HEK293T (cell line): ENCODE measurements at places on chromosomes 1 and 21.

- DNase-seq = peak; percentile 56
Observed at GRCh38 chr1:30232288-30232899, 491.0 kb downstream of the MATN1 start.

GRCh38 chr1:27832762-27833161 is 2.2 kb downstream of the PPP1R8 start:
- DNase-seq = no peak

- no peak for DNase-seq
Observed at GRCh38 chr1:59125154-59125553, 171.7 kb upstream of the FGGY start.

- no peak for DNase-seq
Observed at GRCh38 chr1:96545935-96546656, 175.5 kb upstream of the PTBP2 start.

DNA sequence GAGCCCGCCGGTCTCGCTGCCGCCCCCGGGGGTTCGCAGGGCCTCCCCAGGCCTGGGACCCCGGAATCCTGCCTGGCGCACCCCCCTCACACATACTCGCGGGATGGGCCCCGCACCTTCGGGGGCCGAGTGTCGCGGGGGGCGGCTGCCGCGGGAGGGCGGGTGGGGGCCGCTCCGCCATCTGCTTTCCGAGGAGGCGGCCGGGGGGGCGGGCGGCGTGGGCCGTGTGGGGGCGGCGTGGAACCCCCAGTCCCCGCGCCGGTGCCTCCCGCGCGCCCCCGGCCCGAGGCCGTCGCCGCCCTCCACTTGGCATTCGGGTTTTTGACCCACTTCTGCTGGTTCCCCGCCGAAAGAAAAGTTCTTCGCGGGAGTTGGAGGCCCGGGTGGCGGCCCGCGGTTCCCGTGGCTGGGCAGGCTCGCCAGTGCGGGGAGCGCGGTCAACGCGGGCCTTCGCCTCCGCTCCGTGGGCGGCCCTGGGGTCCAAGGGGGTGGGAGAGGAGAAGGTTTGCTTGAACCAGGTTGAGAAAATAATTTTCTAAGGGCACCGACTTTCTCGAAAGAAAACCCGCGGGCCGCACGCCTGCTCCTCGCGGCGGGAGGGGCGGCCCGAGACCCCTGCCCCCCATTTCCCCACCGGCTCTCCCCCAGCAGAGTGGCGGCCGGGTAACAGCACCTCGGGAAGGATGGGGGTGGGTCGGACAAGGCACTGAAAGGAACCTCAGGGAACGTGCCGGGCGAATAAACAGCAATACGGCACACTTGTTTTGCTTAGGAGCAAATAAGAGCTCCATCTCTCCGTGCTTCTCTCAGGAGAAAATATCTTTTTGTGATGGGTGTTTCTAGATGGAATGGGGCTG is 1.6 kb downstream of the PHF13 start:
- no peak for DNase-seq

DNA sequence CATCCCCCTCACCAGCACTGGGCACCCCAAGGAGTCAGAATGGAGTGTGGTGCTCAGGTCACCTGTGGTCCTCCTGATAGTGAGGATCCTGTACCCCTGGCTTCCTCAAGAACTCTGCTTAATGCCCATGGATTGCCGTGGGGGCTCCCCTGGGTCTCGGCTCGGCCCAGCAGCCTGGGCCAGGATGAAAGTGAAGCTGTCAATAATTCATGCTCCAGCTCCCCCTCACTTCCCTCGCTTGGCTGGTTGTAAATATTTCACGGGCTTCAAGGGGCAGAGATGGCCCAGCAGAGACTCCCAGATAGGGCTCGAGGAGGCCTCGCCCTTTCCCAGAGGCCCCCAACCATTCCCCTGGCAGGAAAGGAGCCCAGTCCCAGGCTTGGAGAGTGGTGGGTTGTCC is 42.6 kb upstream of the KCNA10 start:
- DNase-seq = no peak

DNA sequence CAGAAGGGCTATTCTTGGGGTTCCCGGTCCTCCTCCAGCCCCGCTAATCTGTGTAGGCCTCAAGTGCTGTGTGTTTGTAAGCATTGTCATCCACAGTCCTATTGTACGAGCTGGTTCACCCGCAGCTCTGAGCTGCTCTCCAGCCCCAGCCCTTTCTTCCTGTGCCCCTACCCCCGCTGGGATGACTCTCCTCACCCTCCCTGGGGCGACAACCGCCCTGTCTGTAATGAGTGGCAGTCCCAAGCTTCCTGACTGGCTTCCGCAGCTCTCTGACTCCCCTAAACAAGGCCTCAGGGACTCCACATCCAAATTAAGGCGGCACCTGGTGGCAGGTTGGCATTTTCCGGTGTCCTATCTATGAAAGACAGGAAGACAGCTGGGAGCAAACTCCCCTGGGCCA is 45.8 kb downstream of the TFF3 start:
- no peak for DNase-seq

GRCh38 chr21:17921579-17922530 is 102.7 kb upstream of the C21orf91 start:
- DNase-seq = no peak

- DNase-seq = no peak
Observed at GRCh38 chr1:116448785-116449385, 75.8 kb downstream of the ATP1A1 start.

DNA sequence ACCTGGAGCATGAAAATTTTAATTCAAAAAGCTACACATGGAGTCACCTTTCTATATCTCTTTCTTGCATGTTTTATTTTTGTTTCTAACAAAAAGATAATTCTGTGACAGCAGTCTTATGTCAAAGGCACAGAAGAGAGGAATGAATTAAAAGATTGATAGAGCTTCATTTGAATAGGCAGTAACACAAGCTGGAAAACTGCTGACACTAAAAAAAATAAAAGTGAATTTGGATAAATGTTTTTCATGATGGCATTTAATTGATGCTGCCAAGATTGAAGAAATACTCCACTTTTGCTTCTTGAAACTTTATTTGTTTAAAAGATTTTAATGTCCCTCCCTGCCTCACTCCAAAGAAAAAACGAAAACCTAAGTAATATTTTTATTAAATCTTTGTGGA is 887.4 kb downstream of the PLA2G4A start:
- no peak for DNase-seq

DNA sequence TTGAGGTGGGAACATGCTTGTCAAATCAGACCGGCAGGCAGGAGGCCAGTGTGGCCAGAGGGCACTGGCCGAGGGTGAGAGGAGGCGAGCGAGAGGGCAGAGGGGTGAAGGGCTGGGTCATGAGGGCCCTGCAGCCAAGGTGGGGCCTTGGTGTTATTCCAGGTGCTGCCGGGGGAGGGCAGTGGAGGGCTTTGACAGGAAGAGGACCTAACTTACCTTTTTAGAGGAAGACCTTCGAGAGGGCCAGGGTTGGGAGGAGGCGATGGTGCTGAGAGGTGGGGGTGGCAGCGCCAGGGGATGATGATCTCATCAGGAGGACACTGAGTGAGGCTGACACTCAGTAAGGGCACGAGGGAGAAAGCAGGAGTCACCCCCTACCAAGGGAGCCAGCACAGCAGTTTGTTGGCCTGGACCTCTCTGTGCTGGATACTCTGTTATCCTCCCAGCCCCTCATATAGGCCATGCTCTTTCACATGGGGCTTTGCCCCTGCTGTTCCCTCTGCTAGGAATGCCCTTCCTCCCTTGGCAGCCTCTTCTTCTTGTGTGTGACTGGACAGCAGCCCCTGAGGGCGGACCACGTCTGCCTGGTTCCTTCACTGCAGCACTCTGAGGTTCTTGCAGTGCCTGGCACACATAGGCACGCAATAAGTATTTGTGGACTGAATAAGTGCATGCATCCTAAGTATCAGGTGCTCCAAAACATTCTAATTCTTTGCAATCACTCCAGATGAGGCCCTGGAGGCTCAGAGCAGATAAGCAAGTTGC is 7.5 kb upstream of the TTC22 start:
- DNase-seq = peak; percentile 61

- DNase-seq = no peak
Observed at GRCh38 chr1:244183037-244183436, 132.0 kb downstream of the ZBTB18 start.

DNA sequence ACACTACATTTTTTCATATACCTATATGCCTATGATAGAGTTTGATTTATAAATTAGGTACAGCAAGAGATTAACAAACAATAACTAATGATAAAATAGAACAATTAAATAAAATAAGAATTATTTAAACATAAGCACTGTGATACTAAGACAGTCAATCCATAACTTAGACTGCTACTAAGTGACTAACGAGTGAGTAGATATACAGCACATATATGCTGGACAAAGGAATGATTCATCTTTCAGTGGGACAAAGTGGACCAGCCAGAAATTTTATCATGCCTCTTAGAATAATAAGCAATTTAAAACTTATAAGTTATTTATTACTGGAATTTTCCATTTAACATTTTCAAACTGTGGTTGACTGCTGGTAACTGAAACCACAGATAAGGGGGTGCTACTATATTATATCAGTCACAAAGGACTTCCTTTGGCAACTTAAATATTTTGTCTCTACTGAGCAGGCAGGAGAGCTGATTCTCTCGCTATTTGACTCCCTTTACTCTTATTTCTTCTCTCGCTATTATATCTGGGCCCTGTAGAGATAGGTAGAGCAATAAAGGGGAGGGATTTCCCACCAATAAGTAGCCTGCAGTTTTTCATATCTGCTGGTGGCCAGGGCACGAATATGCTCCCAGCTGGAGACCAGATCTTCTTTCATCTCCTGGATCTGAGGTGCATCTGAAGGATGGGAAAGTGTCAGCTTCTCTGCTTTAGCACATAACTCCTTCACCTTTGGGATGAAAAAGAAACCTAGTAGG is 10.8 kb downstream of the SPTA1 start:
- no peak for DNase-seq

- DNase-seq = no peak
Observed at GRCh38 chr1:223147873-223148272, 4.8 kb upstream of the TLR5 start.

GRCh38 chr1:162736184-162736583 is 54.3 kb upstream of the HSD17B7 start:
- no peak for DNase-seq

DNA sequence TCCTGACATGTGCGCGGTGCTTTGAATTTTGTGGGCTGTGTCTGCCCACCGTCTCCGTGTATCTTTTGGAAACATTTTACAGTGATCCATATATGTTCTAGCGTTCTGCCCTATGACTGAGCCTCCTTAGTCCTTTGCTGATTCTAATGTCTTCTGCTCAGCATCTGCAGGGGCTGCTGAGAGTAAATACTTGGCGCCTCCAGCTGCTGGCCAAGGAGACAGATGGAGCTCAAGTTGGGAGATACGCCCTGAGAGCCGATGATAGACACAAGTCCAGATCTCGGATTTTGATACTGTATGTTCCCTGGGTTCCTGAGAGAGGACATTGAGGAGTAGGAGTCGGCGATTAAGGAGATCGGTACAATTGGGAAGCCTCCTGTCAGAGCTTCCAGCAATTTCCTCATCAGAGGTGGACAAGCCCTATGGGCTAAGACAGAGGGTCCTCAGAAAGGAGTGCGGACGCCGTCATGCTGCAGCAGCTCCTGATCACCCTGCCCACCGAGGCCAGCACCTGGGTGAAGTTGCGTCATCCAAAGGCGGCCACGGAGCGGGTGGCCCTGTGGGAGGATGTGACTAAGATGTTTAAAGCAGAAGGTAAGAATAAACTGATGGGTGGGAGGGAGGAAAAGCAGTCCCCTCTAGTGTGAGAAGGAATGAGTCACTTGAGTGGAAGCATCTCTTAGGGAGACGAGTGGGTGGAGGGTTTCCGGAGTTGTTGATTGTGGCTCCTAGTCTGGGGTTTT is 390 bp downstream of the ZFP69B start:
- peak; percentile 16 for DNase-seq

GRCh38 chr1:211870156-211870555 is 39.6 kb upstream of the LPGAT1 start:
- DNase-seq = no peak

DNA sequence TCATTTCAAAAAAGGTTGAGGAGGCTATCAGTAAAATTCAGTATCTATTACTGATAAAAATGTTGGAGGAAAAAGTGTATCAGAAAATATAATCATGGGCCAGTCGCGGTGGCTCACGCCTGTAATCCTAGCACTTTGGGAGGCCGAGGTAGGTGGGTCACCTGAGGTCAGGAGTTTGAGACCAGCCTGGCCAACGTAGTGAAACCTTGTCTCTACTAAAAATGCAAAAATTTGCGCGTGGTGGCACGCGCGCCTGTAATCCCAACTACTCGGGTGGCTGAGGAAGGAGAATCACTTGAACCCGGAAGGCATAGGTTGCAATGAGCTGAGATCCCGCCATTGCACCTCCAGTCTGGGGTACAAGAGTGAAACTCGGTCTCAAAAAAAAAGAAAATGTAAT is 5.3 kb upstream of the ATP1A4 start:
- DNase-seq = no peak

GRCh38 chr1:28796352-28797211 is 15.4 kb upstream of the OPRD1 start:
- no peak for DNase-seq

GRCh38 chr21:37164742-37165141 is 91.7 kb downstream of the TTC3 start:
- no peak for DNase-seq

DNA sequence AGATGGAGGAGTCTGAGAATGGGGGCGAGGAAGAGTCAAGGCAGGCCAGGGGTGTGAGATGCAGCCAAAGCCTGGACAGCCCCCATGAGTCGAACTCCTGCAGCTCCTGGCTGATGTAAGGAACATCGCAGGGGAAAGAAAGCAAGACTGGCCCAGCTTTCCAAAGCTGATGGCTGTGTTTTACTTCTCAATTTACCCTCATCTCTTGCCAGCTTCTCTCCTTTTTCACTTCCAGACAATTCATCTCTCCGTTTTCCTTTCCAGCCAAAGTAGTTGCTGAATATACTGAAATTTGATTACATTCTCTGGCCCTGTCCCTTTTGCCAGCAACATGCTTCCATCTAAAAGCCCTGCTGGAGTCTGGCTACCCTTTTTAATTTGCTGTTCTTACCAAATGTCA is 40.0 kb upstream of the UBE2U start:
- no peak for DNase-seq

- DNase-seq = no peak
Observed at GRCh38 chr1:197965132-197965840, 48.1 kb downstream of the LHX9 start.

DNA sequence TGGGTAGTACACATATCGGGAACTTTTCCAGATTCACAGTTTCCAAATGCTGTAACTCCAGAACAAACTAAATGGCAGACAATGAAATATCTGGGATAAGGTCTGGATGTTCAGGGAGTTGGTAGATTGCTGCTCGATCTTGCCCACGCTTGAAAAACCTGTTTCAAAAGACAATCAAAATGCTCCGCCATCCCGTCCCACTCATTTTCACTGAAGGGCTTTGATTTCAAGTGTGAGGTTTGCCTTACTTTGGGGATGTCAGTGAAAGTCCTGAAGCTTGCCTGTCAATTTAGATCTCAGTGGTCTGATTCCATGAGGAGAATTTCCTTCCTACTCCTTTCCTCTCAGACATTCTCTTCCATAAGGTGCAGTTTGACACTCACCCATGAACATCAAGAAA is 236.3 kb upstream of the KCNK2 start:
- no peak for DNase-seq

- peak; percentile 61 for DNase-seq
Observed at GRCh38 chr1:157490467-157491165, 61.7 kb downstream of the FCRL5 start.

- DNase-seq = no peak
Observed at GRCh38 chr1:207333009-207333600, 11.6 kb downstream of the CD55 start.

- no peak for DNase-seq
Observed at GRCh38 chr1:42853116-42853884, 6.9 kb downstream of the ZNF691 start.

GRCh38 chr1:19918057-19918456 is 5.4 kb downstream of the PLA2G2E start:
- DNase-seq = peak; percentile 84
